ENCODE measurements at places on chromosomes 16 and 17. TPM values are rescaled to one million over a fixed set of nuclear protein-coding genes. Genes with fewer than 3 reads are reported as not detected.

Gene ACSM5
- total RNA-seq: not detected

Gene CHST6
- total RNA-seq: 3.0 TPM

Gene ABCC12
- total RNA-seq: not detected

Gene BLMH
- total RNA-seq: 7.0 TPM

Gene MRPL10
- total RNA-seq: 38.5 TPM

Gene CA7
- total RNA-seq: not detected

Gene SLFN14
- total RNA-seq: not detected

Gene DPEP3
- total RNA-seq: not detected

Gene ZNF624
- 1.6 TPM for total RNA-seq

Gene KCNJ12
- 0.08 TPM for total RNA-seq

Gene SCGB1C2
- total RNA-seq: not detected

Gene KRT16
- 260 TPM for total RNA-seq

Gene KRTAP4-5
- total RNA-seq: not detected

Gene TEX19
- not detected for total RNA-seq

Gene SLC12A3
- total RNA-seq: not detected

Gene CPHXL2
- not detected for total RNA-seq

Gene CACNG3
- not detected for total RNA-seq

Gene ALDH3A1
- 1.6 TPM for total RNA-seq

Gene CCL22
- not detected for total RNA-seq

Data from hair follicular keratinocyte (primary cell).